ENCODE measurements at places on chromosomes 6 and 20.

GRCh38 chr6:132412656-132413498, 11.6 kb upstream of the MOXD1 start:
- no peak for DNase-seq

DNA sequence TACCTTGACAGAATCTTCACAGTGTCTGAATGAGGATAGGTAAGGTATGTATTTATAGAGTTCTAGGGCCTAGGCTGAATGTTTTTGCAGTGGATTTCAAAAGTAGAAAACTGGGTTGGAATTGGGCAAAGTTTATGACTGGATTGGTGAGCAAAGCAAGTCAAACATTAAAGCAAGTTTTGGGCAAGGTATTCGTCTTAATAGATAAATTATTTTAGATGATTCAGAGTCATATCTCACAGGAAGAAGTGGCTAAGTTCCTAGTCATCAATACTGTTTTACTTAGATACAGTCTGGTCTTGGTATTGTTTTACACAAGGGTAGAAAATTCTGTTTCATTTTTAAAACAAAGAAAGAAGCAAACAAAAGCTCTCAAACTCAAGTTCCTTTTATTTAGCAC, 284.1 kb upstream of the EPHA7 start:
- no peak for DNase-seq

GRCh38 chr20:14838663-14839628, 501.5 kb upstream of the FLRT3 start:
- no peak for DNase-seq

- DNase-seq, result peak; percentile 63
Observed at GRCh38 chr6:36678488-36679042, at the start of gene CDKN1A. Gene CDKN1A (plus strand): TSS chr6:36678714. CDS start chr6:36684102, 5,388 bp downstream.

GRCh38 chr6:34276191-34276590, 27.4 kb upstream of the SMIM29 start:
- DNase-seq, result no peak

- no peak for DNase-seq
Observed at GRCh38 chr6:71533939-71534379, 245.3 kb downstream of the OGFRL1 start.

DNA sequence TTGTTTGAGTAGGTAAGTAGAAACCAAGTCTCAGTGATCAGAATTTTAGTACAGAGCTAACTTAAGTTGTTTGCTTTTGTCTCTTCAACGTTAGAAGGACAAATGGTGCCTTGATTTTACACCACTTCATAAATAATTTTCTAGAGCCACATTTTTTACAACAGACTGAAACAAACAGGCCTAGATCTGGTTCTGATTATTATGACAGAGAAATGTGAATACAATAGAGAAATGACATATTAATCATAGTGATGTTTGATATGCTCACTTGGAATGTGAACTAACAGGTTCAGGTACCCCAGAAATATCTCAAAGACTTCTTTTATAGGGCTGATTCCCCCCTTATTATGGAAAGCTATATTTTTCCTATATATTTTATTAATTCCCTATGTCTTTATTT, 760.6 kb downstream of the KIF16B start:
- DNase-seq, result no peak

DNA sequence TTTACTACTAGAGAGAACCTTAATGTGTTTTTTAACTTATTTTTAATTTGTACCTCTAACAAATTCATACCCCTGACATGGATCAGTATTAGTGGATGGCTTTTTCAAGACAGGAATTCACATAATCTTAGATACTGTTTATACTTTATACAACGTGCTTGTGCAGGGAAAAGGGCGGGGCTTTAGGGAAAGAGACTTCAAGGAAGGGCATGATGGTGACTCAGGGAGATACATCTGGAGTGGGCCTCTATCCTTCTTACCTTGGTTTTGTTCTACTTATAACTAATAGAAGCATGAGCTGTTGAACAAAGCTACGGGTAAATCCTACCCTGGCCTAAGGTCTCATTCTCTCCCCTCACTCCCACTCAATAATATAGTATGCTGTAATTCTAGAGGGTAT, 160.8 kb downstream of the C6orf58 start:
- DNase-seq, result no peak

- DNase-seq, result no peak
Observed at GRCh38 chr6:138246650-138247440, 28.6 kb upstream of the PBOV1 start.

DNA sequence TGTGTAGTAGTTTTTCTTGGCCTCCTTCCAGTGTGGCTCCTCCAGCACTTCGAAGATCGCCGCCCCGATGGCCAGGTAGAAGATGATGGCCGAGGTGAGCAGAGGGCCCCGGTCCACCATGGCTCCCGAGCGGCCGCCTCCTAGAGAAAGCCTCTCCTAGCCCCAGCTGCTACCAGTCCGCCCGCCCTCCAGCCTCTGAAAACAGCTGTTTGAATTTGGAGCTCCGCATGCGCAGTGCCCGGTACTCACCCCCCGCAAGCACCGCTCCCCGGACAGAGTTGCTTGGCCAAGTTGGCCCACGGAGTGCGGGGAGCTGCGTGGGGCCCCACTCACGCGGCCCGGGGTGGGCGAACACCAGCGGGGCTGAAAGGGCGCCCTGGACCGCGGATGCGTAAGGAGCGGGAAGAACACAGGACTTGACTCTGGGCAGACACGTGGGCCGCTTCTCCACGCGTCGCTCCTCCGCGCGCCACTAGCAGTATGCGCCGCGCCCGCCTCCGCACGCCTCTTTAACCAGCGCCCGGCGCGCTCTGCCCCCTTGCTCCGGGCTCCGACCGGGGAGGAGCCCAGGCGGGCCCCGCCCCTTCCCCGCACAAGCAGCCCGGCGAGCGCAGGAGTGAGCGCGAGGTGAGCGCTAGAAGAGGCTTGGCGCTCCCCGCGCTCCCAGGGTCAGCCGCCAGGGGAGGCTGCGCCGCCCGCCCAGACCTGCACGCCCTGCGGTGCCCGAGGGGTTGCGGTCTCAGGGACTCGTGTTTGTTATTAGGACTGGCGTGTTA, at the start of gene KCNK5:
Gene KCNK5 (minus strand): TSS at position 484 of the 776 bp plus-strand sequence. CDS start 364 bp downstream, at position 120.
- peak; percentile 74 for DNase-seq

- no peak for DNase-seq
Observed at GRCh38 chr6:125981571-125982185, 4.7 kb upstream of the TRMT11 start.

DNA sequence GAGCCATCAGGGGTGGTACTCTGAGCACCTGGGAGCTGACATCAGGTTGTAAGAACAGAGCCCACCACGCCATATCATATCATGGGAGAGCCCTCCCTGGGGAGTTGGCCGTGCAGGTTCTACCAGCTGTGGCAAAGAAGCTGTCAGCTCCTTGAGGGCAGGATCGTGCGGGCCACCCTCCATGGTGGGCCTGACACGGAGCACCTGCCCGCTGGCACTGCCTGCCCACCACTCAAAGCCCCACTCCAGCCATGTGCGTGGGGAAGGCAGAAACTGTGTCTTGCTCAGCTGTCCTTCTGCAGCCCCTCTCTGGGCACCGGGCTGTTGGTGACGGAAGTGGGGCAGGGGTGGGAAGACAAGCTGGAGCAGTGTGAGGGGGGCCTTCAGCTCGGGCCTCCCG, 14.3 kb downstream of the PRPH2 start:
- no peak for DNase-seq

GRCh38 chr6:110095935-110096334, 83.5 kb downstream of the WASF1 start:
- no peak for DNase-seq

DNA sequence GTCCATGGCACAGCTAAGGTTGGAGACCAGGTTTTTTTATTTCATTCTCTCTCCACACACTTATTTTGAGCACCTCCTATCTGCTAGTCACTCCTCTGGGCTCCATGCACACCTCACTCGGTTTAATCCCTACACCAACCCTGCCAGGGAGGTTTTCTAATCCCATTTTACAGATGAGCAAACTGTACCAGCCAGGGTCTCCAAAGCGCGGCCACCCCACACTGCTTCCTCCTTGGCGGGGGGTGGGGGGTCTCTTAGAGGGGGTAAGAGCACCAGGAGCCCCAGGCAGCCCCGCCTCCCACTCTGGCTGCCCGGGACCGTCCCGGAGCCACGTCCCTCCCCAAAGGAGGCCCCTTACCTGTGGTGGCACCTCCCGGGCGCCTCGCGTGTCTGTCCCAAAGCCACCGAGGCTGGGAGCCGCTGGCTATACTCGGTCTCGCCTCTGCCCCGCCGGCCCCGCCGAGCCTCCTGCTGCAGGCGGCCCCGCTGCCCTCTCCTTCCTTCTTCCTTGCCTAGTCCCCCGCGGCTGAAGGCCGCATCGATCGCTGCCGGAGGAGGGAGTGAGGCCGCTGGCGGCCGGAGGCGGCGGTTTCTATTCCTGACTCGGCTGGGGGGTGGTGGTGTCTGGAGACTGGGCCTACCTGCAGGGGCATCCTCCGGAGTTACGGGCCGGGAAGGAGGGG, at the start of gene KCNS1:
Gene KCNS1 (minus strand): TSS at position 565 of the 683 bp plus-strand sequence. CDS start 1,891 bp downstream, outside the sequence.
- no peak for DNase-seq

- no peak for DNase-seq
Observed at GRCh38 chr6:163708466-163708865, 293.9 kb downstream of the QKI start.

GRCh38 chr6:99491171-99491570, 24.1 kb downstream of the USP45 start:
- no peak for DNase-seq

DNA sequence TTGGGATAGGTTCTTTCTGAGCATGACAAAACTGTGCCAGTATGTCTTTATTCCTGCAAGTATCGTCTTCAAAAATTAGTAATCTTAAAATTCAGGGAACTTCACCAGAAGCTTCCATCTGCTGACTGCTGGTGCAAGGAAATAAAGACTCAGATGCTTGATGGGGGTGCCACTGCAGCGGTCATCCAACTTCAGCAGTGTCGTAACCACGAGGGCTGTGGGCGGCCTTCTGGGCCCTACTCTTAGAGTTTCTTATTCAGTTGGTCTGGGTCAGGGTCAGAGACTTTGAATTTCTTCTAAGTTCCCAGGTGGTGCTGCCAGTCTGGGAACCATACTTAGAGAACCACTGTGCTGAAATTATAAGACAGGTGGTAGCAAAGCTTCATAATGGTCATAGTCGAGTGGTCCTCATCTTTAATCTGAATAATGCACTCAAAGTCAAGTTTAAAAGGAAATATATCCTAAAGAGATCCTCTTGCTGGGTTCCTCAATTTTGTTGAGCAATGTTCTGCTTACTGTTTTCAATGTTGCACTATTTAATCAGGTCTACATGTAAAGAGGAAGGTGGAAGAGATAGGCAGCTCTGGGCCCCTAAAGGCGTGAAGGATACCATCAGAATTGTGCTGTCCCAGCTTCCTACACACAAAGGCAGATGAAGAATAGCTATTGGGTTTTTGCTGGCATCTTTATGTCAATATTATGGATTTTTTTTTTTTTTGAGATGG, 165.4 kb upstream of the GMDS start:
- DNase-seq, result no peak

GRCh38 chr6:51049983-51050877, 231.6 kb downstream of the TFAP2B start:
- DNase-seq, result no peak

GRCh38 chr6:116436586-116436985, 24.6 kb upstream of the CALHM6 start:
- no peak for DNase-seq

GRCh38 chr20:41111578-41111951, 25.8 kb upstream of the PLCG1 start:
- DNase-seq, result no peak
